ENCODE measurements at places on chromosomes 1 and 21.

DNA sequence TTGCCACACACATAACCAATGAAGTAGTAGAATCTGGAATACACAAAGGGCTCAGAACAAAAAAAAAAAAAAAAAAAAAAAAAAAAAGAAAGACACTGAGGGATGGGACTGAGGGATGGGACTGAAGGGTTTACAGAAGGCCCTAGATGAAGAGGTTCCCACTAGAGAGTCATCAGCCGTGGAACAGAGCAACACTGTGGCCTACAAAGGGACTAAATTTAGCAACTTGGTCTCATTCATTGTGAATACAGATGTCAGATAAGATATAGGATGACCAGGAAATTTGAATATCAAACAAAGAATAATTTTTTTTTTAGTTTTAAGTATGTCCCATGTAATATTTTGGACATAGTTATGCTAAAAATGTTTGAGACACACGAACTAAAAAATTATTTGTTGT, 62.1 kb downstream of the GLUL start:
- DNase-seq: no peak

GRCh38 chr1:26529655-26530409, at the start of gene RPS6KA1:
Gene RPS6KA1, plus strand, starts transcription at chr1:26529761. Its CDS starts 160 bp downstream, at chr1:26529921.
- DNase-seq: peak; percentile 85

DNA sequence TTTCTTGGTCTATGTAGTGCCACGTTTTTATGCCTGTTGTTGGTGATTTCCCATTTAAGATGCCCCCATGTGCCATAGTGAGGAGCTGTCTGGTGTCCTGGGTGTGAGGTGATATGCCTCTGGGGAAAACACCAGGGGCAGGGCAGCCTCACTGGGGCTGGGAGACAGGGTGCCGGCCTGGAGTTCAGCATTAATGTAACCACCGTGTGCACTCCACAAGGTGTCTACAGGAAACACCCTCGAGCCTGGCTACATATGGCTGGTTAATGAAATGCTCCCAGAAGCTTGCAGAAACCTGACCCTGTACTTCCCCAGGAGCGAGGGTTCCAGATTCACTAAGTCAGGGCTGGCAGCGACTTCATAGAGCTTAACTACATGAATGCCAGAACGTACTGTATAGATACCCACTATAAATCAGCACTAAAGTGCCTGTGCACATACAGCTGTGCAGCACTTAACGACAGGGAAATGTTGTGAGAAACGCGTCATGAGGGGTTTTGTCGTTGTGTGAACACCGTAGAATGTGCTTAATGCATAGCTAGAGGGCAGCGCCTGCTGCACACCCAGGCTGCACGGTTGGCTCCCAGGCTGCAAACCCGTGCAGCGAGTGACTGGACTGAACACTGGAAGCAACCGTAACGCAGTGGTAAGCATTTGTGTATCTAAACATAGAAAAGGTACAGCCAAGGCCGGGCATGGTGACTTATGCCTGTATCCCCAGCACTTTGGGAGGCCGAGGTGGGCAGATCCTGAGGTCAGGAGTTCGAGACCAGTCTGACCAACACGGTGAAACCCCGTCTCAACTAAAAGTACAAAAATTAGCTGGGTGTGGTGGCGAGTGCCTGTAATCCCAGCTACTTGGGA, 10.4 kb downstream of the TFF2 start:
- no peak for DNase-seq

DNA sequence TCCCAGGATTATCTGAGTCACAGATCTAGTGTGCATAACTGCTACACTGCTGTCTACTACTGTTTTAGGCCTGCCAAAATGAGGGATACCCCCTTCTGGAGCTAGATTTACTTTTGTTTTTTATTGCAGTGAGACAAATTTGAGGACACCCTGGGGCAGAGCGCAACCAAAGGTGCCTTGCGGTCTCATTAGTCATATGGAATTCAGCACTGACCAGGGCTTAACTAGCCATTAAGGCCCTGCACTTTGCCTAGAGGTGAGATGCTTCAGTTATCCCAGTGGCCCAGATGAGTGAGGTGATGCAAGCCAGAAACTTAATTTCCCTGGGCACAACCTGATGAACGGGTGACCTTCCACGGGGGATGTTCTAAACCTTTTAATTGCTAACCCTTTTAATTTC, 998 bp upstream of the SPAG17 start:
- DNase-seq: no peak

DNA sequence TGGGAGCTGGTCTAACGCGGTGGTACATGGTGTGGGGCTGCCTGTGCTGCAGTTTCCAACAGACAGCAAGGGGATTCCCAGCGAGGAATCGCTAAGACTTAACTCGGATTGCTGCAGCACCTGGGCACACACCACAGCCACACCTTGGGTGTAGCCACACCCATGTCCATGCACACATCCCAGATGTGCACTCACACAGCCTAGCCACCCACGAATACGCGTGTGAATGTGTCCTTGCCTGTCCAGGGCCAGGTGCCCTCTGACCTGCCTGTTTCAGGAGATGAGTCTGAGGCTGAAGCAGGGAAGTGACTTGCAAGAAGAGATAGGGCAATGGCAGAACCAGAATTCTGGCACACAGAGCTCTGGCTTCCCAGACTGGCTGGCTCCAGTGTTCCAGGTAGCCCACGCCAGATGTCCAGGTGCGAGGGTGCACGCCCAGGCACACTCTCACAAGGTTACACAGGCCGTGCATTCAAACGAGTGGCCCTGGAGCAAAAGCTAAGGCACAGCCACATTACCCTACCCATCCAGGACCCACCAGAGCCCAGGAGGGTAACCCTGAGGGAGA, 272.7 kb downstream of the TRABD2B start:
- DNase-seq: no peak

- no peak for DNase-seq
Observed at GRCh38 chr1:172938681-172939080, 112.1 kb downstream of the TNFSF18 start.

Measured in NCI-H446 (cell line).